ENCODE measurements at places on chromosomes 11 and 22.

DNA sequence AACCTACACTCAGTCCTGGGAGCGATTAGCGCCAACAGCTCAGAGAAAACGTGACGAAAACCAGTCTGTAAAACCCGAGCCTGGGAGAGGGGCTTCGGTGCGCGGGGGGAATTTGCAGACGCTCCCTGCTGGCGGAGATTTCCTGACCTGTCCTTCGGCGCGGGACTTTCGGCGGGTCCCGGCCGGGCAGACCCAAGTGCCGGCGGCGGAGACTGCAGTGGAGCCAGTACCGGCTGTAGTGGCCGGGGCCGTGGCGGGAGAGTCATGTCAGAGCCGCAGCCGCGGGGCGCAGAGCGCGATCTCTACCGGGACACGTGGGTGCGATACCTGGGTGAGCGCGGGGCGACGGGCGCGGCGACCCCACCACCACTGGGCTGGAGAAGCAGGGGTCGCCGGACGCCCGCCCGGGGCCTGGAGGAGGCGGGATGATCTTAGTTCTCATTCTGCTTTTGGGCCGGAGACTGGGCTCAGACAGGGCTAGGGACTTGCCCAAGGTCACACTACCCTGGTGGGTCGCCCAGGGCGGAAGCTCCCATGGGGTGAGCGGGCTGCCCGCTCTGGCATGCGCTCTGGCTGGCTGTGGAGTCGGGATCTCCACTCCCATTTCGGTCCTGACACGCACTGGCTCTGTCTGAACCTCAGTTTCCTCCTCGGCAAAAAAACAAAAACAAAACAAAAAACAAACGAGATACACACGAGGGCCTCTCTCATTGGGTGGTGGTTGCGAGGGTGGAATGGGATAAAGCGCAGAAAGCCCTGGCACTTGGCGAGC, at the start of gene MTFP1:
Gene MTFP1 (plus strand): TSS at position 153 of the 772 bp plus-strand sequence. CDS start 112 bp downstream, at position 265.
- peak; percentile 73 for DNase-seq

GRCh38 chr22:26780521-26780920, 123.1 kb downstream of the MIAT start:
- DNase-seq = no peak

DNA sequence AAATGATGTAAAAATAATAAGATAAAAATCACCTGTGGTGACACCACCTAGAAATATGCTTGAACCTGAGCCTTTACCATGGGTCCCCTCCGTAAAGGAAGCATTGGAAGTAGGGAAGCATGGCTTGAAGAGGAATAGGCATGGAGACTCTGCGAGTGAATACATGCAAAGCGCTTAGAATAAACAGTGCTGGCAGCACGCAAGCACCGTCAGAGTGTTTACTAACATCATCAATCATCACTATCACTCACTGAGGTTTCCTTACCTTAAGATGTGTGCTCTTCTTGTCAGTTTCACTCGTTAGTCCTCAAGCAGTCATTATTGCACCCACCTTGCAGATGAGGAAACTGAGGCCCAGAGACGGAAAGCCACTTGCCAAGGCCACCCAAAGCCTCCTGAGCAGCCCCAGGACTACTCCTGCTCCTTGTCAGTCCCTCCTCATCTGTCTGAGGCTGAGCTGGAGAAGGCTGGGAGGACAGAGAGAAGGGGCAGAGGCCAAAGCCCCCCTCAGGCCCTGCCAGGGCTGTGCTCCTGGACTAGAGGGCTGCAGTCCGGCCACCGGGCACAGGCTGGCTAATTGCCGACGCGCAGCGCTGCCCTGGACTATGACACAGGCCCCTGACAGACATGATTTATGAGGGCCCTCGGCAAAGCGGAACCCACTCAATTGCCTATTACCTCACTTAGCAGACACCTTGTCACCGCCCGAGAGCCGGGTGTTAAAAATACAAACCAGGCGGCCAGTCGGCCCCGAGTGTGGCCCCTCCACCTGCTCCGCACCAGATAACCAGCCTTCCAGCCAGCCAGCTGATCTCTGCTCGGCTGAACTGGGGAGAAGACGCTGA, 168.9 kb downstream of the MN1 start:
- no peak for DNase-seq

DNA sequence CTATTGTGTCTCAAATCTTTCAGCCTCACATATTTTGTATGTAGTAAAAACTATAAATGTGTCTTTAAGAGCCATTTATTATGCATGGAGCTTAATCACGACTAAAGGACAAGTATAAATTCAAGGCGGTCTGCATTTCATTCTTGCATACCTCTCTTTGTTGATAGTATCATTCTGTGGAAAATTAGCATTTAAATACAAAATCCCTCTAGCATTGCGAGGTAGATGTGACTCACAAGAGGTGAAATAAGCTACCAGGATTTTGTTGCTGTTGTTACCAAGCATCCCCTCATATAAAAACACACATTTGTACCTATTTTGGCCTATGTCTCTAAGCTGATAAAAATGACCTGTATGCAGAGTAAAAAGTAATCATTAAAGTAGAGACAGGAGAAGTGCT, 537.4 kb upstream of the LUZP2 start:
- no peak for DNase-seq

- DNase-seq = no peak
These were observed 47.7 kb downstream of the CWC15 start for GRCh38 chr11:94925422-94926270.
